ENCODE measurements at places on chromosomes 11 and 22. TPM values are rescaled to one million over a fixed set of nuclear protein-coding genes. Genes with fewer than 3 reads are reported as not detected.

SCN3B gene
- 97.5 TPM for polyA plus RNA-seq

DEUP1 gene
- polyA plus RNA-seq, result 0.26 TPM

GRCh38 chr11:15591112-15591537 lies 476.4 kb downstream of the INSC start:
- no peak for DNase-seq

ZP1 gene
- 0.72 TPM for polyA plus RNA-seq

DNA sequence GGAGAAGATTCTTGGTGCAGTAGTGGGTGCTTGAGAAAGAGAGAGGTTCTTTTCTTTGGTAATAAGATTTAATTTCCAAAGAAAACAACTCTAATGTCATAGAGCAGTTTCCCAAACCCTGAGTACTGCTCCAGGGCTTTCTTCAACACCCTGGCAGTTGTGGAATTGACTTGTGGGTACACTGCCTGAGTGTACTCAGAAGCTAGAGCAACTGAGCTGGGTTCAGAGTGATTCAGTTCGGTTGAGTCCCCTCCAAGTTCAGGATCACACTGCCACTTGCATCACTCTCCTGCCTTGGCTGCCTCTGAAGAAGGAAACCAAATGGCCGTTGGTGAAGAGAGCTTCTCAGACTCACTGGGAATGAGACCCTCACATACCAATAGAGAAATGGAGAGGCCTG lies 5.3 kb downstream of the DMC1 start:
- DNase-seq, result no peak

MRGPRF gene
- polyA plus RNA-seq, result 2.5 TPM

- no peak for DNase-seq
Observed at GRCh38 chr11:10114593-10115404, 179.2 kb downstream of the SBF2 start.

NCF4 gene
- polyA plus RNA-seq, result 3.4 TPM

RRM1 gene
- polyA plus RNA-seq, result 45.6 TPM

DNA sequence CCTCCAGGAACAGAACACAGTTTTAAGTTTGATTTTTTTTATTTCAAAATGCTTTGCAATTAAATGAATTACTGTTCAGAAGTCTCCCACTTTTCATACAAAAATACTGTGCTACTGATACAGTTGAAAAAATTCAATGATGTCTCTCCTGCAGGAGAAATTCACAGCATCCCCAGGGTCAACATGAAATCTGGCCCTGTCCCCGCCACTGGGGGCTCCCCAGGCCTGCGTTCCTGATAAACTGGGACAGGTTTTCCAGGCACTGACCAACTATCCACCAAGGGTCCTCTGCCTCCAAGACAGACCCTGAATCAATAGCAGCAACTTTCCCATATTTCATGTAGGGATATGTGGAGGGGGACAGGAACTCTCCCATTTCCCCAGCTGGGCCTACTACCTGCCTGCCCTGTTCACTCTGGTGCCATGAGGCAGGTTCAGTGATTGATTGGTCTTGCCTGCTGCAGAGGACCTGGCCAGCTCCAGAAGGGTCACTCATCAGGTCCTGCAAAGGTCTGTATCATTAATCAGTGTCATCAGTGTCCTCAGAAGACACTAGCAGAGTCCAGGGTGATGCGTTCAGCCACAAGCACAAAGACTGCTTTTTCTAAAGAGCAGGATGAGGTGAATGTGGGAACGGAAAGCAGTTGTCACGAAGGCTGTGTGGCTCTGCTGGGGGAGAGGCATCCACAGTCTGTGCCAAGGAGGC lies 43.4 kb downstream of the PISD start:
- DNase-seq, result no peak

- DNase-seq, result no peak
Observed at GRCh38 chr22:37328017-37328416, 45.7 kb downstream of the CYTH4 start.

TRIM49 gene
- not detected for polyA plus RNA-seq

- DNase-seq, result no peak
Observed at GRCh38 chr11:28243061-28243460, 134.9 kb downstream of the METTL15 start.

Measured in spinal cord (tissue), 10 donors.